ENCODE measurements at places on chromosomes 12 and 14.

DNA sequence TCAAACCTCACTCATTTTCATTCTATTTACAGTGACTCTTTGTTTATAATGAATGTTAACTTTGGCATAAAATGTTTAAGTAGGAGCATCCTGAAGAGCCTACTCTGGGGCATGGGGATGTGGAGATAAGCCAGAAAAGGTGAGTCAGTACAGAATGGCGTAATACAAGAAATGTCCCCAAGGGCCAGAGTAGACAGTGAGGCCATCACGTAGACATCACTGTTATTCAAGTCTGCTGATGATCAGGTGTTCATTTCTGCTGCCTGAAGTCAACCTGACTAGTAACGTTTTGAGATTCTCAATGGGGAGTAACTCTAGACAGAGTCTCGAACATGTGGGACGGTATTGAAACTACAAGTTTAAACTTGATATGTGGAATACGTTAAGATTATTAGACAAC is 47.6 kb upstream of the PKP2 start:
- no peak for DNase-seq

GRCh38 chr12:66688846-66689439 is 10.1 kb upstream of the GRIP1 start:
- peak; percentile 35 for DNase-seq

DNA sequence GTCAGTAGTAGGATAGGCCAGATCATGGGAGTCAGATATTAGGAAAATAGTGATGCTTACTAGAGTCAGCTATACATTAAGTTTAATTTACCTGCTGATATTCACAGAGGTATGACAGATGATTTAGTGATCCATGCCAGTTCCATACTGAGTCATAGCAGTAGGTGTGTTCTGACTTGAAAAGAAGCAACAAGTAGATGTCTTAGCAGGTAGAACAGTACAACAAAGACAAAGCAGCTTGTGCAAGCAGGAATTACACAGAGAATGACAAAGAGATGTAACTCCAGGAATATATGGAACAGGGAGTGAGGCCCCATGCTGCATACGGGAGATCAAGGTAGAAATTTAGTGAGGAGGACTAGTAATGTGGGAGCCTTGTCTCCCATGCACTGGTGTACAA is 556.9 kb downstream of the SLC16A7 start:
- DNase-seq = no peak

DNA sequence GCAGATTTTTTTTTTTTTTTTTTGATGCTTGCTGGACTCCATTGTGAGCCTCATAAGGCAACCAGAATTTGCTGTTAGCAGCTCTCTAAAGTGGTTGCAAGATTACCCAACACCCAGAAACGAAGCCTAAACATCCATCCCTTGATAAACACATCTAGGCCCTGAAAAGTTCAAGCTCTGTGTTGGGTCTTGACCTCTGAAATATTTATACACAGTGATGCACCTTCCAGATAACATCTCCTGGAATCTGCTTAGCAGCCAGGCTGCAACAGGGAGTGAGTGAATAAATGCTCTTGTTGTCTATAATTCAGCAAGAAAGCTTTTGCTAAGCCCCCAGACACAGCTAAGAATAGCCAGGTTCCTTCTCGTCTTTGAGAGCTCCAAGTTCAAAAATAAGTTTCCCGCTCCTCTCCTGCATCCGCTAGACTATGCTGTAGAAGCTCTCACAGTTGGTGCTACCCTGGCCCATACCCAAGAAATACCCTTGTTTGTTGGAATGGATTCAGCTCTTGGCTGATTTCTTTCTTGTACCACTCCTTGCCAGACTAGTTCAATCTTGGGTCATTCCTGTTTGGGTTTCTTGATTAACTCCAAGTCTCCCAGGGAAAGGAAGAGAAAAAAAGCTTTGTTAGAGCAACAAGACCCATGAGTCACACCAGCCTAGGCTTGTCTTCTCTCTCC is 610.6 kb upstream of the TBX3 start:
- DNase-seq = no peak

GRCh38 chr12:2779281-2779680 is 15.5 kb upstream of the FKBP4 start:
- no peak for DNase-seq

DNA sequence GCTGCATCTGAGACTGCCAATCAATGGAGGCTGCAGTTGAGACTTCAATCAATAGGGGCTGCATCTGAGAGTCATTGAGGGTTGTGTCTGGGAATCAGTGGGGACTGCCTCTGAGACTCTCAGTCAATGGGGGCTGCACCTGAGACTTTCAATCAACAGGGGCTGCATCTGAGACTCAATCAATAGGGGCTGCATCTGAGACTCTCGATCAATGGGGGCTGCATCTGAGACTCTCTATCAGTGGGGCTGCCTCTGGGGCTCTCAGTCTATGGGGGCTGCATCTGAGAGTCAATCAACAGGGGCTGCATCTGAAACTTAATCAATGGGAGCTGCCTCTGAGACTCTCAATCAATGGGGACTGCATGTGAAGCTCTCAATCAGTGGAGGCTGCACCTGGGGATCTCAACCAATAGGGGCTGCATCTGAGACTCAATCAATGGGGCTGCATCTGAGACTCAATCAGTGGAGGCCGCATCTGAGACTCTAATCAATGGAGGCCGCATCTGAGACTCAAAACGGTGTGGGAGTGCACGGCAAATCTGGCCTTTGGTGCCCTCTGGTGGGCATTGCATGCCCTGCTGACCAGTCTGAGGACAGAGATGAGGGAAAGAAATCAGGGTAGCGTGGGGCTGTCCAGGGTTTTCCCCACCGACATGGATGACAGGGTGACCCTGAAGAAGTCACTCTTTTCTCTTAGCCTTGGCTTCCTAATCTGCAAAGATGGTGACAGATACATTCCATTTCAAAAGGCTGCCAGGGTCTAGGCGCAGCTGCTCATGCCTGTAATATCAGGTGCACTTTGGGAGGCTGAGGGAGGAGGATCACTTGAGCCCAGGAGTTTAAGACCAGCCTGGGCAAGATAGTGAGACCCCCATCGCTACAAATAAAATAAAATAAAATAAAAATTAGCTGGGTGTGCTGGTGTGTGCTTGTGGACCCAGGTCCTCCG is 41.3 kb upstream of the EIF5 start:
- peak; percentile 80 for DNase-seq

Data from dorsolateral prefrontal cortex (tissue), 122 donors.